Activated T-helper 17 cell treated with anti-CD3 and anti-CD28 coated beads, Interleukin-2, amount 50 U/mL, for 72 hours (primary cell): ENCODE measurements at places on chromosomes 6 and 20. TPM values are rescaled to one million over a fixed set of nuclear protein-coding genes. Genes with fewer than 3 reads are reported as not detected.

DNA sequence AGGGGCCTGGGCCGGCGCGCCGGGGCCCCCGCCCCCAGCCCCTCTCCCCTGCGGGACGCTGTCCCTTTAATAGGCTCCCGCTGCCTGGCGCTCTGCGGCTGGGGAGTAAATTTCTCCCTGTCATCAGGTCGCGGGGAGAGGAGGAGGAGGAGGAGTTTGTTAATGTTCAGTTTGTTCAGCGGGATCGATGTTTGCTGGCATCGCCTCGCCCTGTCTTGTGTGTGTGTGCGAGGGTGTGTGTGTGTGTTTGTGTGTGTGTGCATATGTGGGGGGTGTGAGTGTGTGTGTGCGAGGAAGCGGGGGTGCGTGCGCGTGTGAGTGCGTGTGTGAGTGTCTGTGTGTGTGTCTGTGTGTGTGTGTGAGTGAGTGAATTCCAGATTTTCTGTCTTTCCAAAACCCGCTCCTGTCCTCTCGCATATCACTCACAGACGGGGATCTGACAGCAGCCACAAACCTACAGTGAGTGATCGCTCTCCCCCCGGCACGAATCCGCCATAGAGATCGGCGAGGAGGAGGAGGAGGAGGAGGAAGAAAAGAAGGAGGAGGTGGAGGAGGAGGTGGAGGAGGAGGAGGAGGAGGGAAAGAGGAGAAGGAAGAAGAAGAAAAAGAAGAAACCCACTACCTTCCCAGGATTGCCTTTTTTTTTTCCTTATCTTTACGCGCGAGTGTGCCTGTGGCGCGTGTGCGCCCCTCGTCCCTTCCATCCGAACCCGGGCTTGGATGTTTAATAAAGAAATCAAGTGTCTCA, at the start of gene TSHZ2:
Gene TSHZ2 (plus strand): TSS at position 169 of the 748 bp plus-strand sequence. CDS start 936 bp downstream, outside the sequence.
- peak; percentile 47 for ATAC-seq

DNA sequence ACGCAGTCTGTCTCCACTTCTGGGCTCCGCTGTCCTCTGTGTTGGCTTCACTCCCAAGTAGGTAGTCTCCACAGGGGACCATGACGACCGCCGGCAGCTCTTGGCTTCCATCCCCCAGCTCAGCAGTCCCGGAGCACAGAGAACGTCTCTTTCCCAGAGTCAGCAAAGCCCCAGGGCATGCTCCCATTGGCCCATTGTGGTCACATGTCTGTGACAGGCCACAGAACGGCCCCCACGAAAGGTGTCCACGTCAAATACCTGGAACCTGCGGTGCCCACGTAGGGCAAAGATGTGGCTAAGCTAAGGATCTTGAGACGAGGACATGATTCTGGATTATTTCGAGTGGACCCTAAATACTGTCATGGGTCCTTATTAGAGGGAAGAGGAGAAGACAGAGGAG, 438.4 kb upstream of the SULF2 start:
- ATAC-seq, result no peak

DNA sequence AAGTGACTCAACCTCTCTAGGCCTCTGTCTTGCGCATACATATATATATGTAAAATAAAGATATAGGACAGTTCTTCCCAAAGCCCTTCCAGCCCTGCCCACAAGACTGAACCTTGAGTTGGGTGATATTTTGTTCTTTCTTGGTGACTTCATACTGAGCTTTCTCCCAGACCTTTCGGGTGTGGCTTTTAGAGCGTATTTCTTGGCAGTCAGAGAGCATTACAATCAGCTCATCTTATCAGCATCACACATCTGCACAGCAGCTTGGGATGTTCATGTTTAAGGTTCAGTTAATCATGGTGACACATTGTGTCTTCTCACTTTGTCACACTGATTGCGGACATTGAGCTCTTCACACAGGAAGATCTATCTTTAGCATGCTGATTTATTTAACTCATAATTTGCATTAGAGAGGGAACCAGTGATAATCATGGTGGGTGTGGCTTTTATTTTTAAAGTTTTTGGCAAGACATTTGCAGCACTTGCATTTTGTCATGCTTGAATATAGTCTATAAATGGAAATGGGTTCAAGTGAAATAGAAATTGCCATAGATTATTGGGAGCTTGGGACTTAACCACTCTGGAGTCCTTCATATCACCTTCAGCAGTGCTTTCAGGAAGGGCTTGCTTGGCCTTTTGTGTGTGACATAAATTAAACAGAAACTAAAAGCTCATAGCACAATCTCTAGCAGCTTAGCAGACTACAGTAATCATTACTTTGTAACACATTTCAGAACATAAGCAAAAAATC, 8.3 kb downstream of the KIF3B start:
- peak; percentile 82 for ATAC-seq

DNA sequence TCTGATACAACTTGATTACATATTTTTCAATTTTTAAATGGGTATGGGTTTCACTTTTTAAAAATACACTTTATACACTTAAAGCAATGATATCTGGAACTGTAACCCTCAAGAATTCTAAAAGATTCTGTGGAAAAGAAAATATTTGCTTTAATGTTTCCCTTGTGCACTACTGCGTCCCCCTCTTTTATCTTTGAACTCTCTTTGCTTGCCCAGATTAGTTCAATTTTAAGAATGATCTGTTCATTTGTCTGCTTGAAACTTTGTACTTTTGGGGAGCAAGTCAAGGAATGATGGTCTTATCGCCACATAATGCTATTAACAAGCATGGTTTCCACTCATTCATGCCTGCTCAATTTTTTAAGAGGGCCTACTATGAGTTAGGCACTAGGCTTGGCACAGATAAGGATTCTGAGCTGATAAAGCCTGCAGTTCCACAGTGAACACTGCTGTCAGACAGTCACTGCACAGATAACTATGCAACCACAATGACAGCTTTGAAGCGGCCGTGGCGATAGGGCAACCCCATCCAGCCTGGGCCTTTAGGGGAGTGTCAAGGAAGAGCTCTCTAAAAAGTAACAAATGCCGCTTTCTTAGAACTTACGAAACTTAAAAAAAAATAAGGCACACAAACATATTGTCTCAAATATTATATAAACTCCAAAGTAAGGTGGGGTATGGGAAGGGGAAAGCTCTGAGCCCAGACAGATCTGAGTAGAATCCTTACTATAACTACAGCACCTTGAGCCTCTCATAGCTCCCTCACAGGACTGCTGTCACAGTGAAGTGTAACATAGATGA, 29.7 kb downstream of the FYN start:
- peak; percentile 60 for ATAC-seq

DNA sequence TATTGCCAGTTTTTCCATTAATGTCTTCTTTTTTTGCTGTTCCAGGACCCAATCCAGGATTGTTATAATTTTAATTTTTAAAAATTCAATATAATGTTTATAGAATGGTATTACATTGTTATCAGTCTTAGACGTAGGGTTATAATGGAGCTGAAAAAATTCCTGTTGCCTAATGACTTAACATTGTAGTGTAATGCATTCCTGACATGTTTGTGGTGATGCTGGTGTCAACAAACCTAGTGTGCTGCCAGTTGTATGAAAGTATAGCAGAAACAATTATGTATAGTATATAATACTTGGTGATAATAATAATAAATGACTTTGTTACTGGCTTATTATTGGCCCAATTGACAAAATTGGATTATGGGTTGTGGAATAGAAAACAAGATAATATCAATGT, 30.4 kb downstream of the KIZ start:
- no peak for ATAC-seq

The BPIFA1 gene
- total RNA-seq, result not detected

GRCh38 chr6:149560736-149561135, 5.4 kb upstream of the GINM1 start:
- no peak for ATAC-seq
